Activated B cell treated with CpG ODN at 0.5 μM for 24 hours (primary cell): ENCODE measurements at places on chromosomes 12 and 14. TPM values are rescaled to one million over a fixed set of nuclear protein-coding genes. Genes with fewer than 3 reads are reported as not detected.

GRCh38 chr12:4947253-4947652, 37.5 kb downstream of the KCNA1 start:
- no peak for DNase-seq

GRCh38 chr12:56530390-56531055, 8.9 kb downstream of the RBMS2 start:
- DNase-seq, result no peak

DNA sequence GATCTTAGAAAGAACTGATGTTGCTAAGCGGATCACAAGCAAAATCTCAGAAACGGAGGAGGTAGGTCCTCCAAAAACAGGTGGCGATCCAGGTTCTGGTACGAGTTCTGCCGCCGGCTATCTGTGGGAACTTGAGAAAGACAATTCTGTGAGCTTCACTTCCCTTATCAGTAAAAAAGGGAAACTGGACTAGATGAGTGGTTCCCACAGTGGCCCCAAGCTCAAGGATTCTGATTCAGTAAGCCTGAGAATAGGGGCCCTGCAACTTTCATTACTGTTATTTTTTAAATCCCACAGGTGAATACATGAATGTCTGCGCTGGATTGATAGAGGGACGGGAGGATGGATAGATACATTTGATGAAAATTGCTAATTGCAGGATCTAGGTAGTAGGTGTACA, 160.2 kb downstream of the PPM1H start:
- no peak for DNase-seq

DNA sequence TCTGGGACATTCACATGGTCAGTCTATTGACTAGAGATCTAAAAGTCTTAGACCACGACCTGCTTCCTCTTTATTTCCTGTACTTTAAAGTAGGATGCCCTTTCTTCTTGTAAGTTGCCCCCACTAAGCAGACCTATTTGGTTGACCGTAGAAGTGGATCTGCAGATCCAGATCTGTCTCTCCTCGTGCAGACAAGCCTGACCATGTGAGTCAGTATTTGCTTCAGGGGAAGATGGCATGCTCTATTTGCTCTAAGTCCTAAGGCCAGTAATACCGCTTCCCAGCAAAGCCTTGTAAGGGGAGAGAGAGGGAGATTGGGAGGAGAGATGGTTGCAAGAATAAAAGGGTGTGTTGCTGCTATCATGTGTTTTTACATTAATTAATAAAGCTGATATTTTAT, 46.8 kb downstream of the KCNC2 start:
- DNase-seq, result no peak

DNA sequence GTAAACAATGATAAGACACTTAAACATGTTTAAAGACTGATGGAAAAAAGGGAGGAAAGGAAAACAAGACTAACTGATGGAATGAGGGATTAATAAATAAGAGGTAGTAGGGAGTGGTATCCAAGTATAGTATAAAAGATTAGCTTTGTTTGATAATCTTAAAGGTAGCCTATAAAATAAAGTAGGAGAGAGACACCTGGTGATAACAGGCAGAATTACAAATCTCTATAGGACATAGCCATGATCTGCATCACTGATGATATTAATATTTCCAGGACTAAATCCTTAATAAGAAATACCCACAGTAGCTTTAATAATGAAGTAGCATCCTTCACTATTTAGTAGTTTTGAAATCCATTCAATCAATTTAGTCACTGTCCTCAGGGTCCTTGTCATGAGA, 30.4 kb downstream of the DLGAP5 start:
- DNase-seq, result no peak

DNA sequence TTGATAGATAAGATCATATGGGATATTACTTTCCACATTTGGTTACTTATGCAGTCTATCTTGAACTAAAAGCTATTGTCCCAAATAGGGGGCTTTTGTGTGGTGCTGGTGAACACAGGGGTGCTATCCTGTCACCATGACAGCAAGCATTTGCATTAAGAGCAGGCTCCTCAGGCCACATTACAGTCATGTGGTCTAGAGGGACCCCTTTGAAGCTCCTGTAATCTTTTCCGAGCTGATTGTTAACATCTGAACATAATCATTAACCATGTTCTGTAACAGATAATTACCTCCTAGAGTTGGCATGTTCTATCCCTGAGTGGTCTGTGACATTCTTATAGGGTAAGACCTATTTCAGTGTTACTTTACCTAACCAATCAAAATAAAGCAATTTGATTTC, 178.8 kb downstream of the KTN1 start:
- no peak for DNase-seq

DNA sequence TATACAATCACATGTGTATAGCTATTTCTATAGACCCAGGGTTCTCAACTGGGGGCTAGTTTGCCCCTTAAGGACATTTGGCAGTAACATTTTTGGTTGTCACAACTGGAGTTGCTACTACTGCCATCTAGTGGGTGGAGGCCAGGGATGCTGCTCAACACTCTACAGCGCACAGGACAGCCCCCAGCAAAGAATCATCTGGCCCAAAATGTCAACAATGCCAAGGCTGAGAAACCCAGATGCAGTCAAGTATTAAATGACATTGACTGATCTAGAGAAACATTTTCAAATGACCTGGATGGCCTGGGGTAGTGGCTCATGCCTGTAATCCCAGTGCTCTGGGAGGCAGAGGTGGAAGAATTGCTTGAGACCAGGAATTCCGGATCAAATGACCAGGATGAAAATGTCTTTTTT, 5.8 kb downstream of the WSB2 start:
- peak; percentile 45 for DNase-seq

DNA sequence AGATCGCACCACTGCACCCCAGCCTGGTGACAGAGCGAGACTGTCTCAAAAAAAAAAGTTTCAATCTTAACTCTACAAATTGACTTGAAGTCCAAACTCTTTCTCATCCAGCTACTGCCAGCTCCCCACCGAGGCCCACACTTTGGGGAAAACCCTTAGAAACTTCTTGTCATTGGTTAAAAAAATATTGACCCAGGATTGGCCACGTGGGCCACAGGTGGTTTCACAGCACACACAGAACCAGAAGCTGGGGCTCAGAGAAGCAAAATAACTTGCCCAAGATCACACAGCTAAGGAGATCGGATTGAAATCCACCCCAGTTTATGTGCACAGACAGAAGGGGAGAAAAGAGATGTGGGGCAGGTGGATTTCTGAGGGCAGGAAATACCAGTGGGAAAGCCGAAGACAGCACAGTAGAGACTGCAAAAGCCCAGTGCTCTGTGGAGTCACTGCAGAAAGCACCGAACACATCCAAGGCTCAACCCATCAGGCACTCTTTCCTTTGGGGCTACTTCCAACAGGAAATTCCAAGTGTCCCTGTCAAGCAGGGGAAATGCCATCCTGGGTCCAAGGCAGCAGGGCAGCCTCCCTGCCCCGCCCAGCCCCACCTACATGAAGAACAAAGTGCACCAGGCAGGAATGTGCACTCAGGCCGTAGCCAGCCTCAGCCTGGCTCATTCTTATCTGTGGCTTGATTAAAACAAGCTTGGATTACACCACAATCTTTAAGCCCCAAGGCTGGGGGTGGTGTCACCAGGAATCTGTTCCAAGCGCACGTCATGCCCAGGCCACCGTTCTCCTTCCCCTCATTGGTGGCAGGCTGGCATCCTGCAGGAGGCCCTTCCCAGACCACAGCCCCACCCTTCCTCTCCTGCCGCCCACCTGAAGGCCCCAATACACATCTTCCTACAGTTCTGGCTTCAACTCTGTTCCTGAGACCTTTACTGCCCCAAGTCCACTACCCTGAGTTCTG, 72.5 kb downstream of the ITPK1 start:
- DNase-seq, result no peak

DNA sequence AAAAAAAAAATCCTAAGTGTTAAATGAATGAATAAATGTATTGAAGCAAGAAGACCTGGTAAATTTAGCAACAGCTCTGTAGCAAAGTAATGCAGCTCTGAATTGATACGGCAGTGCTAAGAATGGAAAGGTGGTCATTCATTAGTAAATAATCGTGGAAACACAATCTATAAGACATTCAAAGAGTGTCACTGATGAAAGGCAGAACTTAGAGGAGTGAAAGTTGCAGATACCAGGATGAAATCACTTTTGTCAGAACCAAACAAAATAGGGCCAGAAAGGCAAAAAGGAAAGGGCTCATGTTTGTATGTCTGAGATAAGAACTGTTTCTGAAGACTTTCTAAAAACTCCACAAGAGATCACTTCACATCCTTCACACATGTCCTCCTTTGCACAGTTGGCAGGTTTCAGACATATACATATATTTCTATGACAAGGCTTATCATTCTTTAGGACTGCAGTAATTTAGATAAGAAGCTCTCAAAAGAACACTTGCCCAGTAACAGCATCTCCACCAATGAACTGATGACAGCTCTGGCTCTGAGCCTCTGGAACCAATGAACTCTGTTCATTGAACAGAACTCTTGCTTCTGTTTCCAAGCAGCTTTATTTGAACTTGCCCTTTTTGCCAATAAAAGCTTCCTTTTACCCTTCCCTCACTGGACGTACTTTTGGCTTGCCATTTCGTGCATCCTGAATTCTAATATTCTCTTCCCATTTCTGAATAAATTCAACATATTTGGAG, 4.2 kb upstream of the LRR1 start:
- DNase-seq, result no peak

DNA sequence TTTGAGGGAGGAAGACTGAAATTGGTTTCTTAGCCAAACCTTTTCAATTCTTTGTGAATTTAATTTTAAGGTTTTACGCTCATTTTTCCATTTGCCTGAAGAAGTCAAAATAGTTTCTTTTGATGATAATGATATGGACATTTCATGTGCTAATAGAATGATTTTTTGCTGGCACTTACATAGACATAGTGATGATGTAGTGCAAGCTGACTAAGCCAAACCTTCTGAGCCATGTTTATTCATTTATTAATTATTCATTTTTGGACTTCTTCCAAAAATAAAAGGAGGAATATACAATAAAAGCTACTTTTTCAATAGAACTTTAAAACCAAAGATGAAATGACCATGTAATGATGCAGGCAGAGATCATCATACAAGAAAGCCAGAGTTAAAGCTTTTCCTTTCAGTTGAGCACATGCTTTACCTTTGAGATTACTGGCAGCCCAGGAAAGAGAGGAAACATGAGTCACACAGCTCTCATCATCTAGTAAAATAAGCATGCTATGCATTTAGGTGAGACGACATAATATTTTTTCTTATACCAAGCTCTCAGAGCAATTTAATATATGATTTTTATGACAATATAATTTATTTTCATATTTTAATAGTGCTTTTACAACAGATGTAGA, 24.8 kb downstream of the KCNA1 start:
- DNase-seq, result no peak

DNA sequence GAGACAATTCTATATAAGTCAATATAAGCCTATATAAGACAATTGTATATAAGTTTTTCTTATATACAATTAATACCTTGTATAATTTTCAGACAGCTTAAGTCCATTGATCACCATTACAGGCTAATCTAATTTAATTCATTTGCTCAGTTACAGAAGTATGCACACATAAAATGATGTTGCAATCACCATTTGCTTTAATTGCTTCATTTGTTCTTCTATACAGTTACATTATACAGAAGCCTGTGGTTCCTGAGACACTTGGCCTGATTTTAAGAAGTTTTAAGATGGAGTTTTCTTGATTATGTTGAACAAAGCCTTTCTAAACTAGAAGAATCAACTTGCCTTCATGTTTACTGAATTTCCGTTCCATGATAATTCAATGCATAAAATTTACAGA, 314.6 kb upstream of the PDE3A start:
- DNase-seq, result no peak

GRCh38 chr14:104522926-104523545, 56.5 kb upstream of the C14orf180 start:
- DNase-seq, result no peak

- DNase-seq, result no peak
These were observed 9.9 kb downstream of the KRT83 start for GRCh38 chr12:52311285-52311648.

GRCh38 chr14:64656986-64657385, 47.2 kb upstream of the PLEKHG3 start:
- DNase-seq, result no peak

DNA sequence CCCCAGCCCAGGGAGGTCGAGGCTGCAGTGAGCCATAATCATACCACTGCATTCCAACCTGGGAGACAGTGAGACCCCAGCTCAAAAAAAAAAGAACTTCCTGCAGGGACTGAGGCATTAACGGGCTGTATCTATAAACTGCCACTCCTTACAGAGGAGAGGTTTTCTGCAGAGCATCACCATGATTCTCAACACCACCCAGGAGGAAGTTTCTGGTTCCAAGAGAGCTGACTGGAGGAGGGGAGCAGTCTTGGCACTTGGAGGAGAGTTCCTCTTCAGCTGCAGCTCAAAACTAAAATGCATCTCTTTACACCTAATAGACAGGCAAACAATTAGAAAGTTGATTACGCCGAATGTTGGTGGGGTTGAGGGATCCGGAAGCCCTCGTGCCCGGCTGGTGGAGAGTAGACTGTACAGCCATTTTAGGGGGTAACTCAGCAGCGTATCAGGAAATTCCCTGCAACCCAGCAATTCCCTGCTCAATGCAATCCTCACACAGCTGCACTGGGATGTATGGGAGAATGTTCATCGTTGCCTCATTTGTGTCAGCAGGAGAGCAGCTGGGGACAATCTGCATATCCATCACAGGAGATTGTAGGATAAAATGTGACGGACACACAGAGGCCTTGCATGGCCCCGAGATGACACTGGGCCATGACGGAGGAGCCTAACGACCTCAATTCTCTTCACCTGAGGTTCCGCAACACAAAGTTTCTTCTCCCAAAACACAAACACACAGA, 36.6 kb downstream of the ACTN1 start:
- no peak for DNase-seq

- no peak for DNase-seq
These were observed 136.7 kb upstream of the LRIG3 start for GRCh38 chr12:59056966-59057365.

DNA sequence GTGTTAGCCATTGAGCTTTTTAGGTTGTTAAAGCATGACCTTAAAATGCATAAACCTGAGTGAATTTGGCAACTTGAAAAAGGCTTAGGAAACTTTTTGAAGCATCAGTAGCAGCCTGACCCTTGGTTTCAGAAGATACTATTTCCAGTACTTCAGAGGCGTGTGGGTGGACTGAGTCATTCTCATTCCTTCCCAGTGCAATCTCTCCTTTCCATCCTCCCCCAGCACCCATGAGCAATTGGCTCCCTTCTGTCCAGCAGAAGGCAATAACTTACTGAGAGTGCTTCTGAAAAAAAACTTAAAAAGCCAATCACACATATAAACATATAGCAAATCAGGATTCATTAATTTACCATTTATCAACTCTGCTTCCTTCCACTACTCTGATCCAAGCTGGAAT, 299.3 kb upstream of the STXBP6 start:
- no peak for DNase-seq

The TAS2R7 gene
- total RNA-seq, result not detected in 2 replicates

The AJUBA gene
- total RNA-seq, result 0.29 and 0.67 TPM in 2 replicates

The HECTD1 gene
- 139 and 163 TPM in 2 replicates for total RNA-seq

The ACVRL1 gene
- not detected in 2 replicates for total RNA-seq

The CABP1 gene
- 0.27 TPM in 1 of 2 replicates, not detected in the other for total RNA-seq

The SERPINA10 gene
- total RNA-seq, result not detected in 2 replicates

The NRIP2 gene
- total RNA-seq, result not detected in 2 replicates

The LAG3 gene
- total RNA-seq, result 0.12 TPM in 1 of 2 replicates, not detected in the other

The REM2 gene
- 0.71 and 1.4 TPM in 2 replicates for total RNA-seq

The CMA1 gene
- not detected in 2 replicates for total RNA-seq
